ENCODE measurements at places on chromosomes 3 and 15.
A peak's percentile ranks its signal among the peaks of the same experiment; 100 is the strongest.

GRCh38 chr15:42057799-42058646 lies 36.3 kb downstream of the PLA2G4D start:
- DNase-seq = no peak

DNA sequence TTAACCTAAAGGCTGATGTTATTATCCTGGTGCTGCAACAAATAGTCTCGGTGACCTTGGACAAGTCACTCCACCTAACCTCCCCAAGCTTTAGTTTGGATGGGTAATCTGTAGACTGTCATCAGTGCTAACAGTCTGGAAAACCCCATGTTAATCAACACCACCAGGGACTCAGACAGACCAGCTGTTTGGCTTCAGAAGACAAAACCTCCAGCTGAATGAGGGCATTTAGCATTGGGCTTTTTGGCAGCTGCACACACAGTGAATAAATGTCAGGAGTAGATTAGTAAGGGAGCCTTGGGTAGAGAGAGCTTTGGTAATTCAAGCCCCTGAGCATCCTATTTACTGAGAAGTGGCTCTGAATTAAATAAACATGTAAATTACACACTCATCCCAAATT lies 24.9 kb upstream of the C3orf80 start:
- DNase-seq = no peak

DNA sequence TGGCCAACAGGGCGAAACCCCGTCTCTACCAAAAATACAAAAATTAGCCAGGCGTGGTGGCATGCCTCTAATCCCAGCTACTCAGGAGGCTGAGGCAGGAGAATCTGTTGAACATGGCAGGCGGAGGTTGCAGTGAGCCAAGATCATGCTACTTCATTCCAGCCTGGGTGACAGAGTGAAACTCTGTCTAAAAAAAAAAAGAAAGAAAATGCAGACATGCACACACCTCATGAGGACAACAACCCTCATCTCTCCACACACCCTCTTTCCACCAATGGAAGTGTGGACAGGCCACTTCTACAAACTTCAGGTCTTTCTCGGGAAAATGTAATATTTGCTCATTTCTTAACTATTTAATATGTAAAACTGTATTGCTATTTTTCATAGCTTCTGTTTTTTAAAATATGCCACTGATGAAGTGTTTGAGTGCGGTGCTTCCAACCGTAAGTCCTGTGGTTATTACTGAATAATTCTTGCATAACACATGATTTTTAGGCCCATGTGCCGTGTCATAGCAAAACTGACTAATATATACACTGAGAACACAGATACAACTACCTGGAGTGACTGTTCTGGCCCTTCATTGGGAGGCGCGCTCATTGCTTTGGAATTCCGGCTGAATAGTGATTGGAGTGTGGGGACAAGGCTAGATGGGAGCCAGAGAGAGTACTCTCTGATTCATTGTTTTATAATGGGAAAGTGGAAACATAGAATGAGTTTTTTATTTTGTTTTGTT lies 23.1 kb downstream of the LRRC31 start:
- DNase-seq = peak; percentile 85

- no peak for DNase-seq
Measured at GRCh38 chr3:197363553-197364409, 65.4 kb upstream of the DLG1 start.

DNA sequence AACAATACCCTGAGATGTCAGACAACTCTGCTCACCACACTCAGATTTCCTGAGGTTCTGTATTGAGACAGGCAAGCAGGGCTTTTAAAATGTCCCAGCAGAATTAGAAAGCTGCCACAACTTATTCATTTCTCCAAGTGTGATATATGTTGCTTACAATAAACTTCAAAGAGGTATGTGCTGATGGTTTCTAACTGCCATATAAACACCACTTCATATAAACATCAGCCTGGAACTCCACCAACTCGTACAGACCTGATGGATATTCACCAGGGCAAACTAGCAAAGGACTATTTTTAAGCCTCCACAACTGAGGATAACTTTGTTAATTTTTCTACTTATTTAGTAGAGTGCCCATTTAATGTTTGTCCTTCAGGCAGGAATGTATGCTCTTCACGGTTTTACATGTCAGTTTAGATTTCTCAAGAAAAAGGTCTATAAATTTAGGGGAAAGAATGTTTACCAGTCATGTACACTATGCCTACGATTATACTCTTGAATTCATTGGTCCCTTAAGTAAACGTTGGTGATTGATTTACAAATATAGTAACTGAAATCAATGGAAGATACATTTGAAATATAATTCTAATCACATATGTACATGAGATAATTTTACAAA lies 109.6 kb upstream of the ABI3BP start:
- DNase-seq = no peak

DNA sequence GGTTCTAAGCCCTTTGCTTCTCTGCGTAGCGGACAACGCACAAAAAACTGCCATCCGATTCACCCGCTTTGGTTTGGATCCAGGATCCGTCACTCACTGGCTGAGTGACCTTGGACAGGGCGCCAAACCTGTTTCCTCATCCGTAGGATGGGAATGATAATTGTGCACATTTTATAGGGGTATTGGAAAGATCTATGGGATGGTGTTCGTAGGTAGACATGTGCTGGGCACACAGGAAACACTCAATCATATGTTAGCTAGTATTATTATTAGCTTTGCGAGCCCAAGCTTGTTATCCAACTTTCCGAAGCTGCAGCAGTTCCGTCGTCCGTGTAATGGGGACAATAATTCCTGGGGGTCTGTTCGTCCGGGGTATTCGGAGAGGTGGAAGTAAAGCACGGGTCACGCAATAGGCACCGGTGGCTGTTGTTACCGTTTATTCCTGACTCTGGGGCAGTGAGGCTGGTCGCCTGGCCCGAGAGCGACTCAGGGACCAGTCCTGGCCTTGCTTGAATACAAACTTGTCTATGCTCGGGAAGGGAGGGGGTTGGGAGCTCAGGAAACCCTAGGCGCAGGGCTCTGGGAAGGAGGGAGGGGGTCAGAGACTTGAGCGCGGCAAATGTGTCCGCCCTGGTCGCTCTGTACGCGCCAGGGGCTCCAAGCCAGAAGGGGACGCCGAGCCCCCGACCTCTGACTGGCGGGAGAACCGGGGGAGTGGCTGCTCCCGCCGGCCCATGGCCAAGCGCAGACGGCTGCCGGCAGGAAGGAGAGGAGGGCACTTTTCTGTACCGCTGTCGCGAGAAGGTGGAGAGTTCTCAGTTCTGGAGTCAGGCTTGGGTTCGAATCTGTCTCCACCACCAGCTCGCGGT lies 1.3 kb downstream of the SPSB4 start:
- no peak for DNase-seq

- DNase-seq = no peak
Measured at GRCh38 chr15:72825829-72826228, 42.3 kb upstream of the ADPGK start.

GRCh38 chr3:59545374-59545773 lies 495.5 kb upstream of the CFAP20DC start:
- DNase-seq = peak; percentile 85

DNA sequence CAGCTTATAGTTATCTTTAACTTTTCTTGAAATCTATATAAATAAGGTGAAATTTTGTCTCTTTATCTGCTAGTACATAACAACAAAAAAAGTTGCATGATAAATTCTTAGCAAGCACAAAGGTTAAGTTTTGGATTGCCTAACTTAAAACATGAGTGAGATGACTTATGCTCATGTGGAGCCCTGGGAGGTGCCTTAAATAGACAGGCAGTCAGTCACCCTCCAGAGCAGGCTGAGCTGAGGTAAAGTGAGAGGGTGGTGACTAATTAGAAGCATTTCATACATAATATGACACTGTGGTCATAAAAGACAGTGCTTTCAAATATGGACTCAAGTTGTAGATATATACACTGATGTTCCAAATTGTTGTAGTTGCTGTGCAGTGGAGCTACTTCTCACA lies 14.6 kb upstream of the MME start:
- peak; percentile 86 for DNase-seq

GRCh38 chr3:130795396-130795795 lies 48.8 kb upstream of the PIK3R4 start:
- no peak for DNase-seq

GRCh38 chr3:45033791-45034190 lies 7.7 kb downstream of the CLEC3B start:
- no peak for DNase-seq

DNA sequence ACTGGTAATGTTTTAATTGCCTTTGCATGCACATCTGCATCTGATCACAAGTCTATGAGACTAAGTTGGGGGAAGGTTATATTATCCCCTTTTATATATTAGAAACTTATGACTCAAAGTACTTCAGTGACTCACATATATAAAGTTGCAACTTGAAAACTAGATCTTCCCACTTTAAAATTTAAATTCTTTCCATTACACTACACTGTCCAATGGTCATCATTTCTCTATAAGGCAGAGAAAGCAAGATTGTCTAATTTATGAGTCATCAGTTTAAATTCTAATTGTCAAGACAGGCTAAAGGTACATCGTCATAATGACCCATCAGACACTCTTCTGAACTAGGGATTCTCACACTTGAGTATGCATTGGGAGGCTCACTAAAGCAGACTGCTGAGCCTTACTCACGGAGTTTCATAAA lies 37.9 kb downstream of the CPA3 start:
- no peak for DNase-seq

DNA sequence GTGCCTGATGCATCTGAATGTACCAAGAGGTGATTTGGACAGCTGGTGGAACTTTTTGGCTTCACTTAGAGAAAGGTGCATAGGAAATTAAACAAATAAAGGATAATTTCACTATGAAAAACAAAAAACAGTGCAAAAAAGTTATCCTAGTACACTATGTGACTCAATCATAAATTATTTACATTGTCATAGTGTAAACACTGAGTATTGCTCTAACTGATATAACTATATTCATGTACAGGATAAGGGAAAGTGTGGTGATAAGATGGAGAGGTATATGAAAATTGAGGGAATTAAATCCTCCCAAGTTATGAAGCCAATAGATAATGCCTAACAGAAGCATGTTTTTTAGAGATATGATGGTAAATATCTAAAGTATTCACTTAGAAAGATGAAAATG lies 50.2 kb upstream of the CPNE4 start:
- no peak for DNase-seq

DNA sequence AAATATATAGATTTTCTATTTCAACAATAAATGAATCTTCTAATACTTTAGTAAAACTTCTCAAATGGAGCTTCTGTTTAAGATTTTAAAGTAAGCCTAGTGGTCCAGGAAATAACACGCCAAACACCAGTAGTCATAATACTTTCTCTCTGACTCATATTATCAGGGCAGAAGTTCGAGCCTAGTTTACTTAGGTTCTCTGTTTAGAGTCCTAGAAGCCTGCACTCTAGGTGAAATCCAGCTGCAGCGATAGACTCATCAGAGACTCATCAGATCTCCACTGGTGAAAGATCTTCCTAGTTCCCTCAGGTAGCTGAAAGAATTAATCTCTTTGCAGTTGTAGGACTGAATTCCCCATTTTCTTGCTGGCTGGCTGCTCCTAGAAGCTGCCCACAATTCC lies 552.5 kb upstream of the ROBO2 start:
- DNase-seq = peak; percentile 31

- no peak for DNase-seq
Measured at GRCh38 chr3:124397088-124397487, 333.2 kb upstream of the UMPS start.

DNA sequence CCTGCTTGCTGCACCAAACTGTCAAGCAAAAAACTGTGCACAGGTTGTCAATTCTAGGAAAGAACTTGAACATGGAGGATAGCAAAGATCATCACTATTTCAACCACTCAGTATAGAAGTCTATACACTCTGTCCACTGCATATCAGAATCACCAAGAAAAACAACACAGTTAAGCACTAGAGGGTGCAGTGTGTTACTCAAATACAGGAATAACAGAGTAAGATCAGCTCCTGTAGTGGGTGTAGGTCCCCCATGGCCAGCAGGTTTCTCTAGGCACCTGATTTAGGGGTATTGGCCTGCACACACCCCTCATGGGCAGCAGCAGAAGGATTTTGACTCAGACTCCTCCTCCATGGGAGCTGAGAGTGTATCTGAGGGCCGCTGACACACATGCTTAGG lies 464.1 kb downstream of the EPHA6 start:
- DNase-seq = no peak

- no peak for DNase-seq
Measured at GRCh38 chr15:74213858-74214284, 11.3 kb upstream of the STRA6 start.

GRCh38 chr3:45583021-45583851 lies 11.3 kb upstream of the LIMD1 start:
- no peak for DNase-seq

DNA sequence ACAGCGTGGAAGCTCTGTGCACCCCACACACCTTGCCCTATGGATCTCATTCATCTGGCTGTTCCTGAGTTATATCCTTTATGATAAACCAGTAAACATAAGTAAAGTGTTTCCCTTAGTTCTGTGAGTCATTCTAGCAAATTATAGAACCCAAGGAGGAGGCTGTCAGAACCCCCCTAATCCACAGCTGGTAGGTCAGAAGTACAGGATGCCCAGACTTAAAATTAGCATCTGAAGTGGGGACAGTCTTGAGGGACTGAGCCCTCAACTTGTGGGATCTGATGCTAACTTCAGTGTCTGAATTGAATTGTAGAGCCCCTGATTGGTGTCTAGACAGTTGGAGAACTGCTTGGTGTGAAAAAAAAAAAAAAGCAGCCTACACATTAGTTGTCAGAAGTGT lies 75.1 kb downstream of the B3GNT5 start:
- no peak for DNase-seq

DNA sequence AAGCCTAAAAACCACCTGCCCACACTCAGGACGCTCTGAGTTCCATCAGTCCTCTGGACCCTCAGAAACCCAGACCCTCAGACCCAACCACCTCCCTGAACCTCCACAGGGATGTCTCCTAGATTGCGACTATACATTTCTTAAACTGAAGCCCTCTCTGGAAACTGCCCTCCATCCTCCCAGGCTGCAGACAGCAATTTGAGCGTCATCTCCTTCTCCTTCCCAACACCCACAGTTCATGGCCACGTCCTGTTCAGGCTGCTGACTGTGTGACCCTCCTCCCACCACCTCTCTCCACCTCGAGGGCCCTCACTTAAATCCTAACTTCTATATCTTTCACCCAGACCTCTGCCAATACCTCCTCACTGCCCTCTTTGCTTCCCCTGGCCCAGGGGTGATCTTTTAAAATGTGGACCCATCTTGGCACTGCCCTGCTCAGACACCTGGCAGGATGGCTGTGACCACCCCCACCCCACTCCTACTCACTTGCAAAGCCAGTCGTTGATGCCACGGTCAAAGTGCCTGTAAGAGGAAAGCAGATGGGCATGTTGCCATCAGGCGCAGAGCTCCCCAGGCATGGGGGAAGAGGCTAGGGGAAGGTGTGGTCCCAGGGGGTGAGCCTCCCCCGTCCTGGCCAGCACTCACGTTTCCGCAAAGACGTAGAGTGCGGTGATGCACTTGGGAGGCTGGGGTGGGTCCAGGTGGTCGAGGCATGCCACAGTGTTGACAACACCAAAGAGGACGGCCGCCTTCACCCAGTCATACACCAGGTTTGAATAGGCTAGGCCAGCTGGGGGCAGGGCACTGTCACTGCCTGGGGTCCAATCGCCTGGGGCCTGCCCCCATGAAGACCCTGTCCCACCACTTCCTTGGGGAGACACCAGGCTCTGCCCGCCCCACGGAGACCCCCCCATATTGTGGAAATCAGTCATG lies 6.0 kb downstream of the HHATL start:
- no peak for DNase-seq

GRCh38 chr15:90362936-90363212 lies 10.8 kb downstream of the ZNF774 start:
- DNase-seq = peak; percentile 75

- peak; percentile 29 for DNase-seq
Measured at GRCh38 chr3:125310623-125311081, 64.5 kb downstream of the ZNF148 start.

All from renal cortical epithelial cell (primary cell).